ENCODE measurements at places on chromosomes 2 and 18. TPM values are rescaled to one million over a fixed set of nuclear protein-coding genes. Genes with fewer than 3 reads are reported as not detected.
A peak's percentile ranks its signal among the peaks of the same experiment; 100 is the strongest.

The IL1R2 gene
- 0.67 TPM for polyA plus RNA-seq

The SLC30A3 gene
- polyA plus RNA-seq, result 0.57 TPM

The ERICH2 gene
- 0.69 TPM for polyA plus RNA-seq

The MROH2A gene
- 0.16 TPM for polyA plus RNA-seq

The CYTIP gene
- polyA plus RNA-seq, result 20.4 TPM

The AMER3 gene
- polyA plus RNA-seq, result 1.3 TPM

DNA sequence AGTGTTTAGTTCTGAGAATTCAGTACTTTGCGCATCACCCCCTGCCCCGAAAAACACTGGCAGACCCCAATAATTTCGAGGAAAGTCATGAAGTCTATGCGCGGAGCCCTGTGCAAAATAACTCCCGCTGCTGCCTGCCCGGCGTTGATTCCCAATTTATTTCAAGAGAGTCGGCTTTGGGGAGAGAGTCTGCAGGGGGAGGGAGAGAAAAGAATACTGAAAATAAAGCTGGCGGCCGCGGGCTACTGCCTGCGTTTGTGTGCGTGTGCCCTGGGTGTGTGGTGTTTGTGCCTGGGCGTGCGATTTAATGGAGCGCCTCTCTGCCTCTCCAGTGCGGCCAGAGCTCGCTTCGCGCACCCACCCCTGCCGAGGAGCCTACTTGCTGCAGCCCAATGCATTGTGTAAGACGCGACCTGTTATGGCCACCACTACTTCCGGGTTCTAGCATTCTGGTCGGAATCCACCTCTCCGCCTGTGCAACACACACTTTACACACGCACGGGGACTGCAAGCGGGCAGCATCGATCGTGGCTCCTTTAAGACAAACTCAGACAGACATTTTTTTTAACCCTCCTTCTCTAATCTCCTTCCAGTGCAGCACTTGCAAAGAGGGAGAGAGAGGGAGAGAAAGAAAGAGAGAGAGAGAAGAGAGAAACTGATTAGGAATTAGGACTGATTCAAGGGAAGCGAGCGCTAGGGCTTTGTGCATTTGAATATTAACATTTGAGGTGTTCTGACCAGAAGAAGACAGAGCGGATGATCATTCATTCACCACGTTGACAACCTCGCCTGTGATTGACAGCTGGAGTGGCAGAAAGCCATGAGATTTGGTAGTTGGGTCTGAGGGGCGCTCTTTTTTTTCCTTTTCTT, at the start of gene MEIS1:
Gene MEIS1 (plus strand): TSS at position 447 of the 870 bp plus-strand sequence. CDS start 732 bp downstream, outside the sequence.
- peak within 1 kb of the TSS; percentile 66 for H3K4me3 ChIP-seq
- H3K27me3 ChIP-seq, result peaks cover 18% of the 10 kb centered on the region

DNA sequence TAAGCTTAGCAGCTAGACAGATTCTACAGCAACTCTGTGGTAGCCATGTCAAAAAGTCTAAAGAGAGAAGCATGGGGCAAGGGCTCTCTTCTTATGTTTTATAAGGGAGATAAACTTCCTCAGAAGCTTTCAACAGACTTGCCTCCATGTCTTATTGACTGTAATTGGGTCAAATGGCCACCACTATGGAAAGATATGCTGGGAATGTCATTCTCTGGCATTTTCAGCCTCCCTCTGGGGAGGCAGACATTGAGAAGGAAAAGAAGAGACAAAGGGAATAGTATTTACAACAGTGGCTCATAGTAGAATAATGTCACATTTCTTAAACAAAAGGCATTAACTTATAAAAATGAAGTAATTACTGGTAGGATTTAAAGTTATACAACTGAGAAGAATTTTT, 1964.5 kb upstream of the PIK3C3 start:
- H3K4me3 ChIP-seq, result no peak overlapping the region
- no peaks in the 10 kb centered on the region for H3K27me3 ChIP-seq
- H3K4me1 ChIP-seq, result no peaks in the 10 kb centered on the region
- DNase-seq, result no peak
- H3K36me3 ChIP-seq, result no peaks in the 10 kb centered on the region

DNA sequence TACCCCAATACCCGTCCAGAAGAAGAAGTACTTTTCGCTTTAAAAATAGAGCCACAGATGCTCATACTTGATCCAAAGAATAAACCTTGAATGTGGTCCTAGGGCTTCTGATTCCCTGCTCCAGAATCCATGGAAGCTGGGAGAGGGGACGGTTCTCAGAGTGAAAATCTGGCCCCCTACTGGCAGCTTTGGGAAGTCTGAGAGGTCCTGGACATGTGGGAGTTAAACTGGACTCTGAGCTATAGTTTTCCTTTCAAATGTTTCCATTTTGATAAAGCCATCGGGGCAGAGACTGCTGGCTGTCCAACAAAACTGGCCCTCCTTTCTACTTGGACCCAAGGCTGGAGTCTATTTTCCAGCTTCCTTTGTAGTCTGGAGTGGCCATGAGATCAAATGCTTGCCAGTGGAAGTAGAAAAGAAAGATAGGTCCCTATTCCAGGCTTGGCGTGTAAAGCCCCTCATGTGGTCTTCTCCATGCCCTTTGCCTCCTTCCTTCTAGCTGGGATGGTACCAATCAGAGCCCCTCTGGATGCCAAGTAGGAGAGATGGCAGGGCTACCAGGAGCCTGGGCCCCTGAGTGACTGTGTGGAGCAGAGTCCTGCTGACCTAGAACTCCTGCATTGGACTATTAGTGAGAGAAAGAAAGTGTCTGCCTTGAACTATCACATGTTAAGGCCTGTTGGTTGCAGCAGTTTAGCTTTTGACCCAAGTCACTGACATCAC, 37.7 kb upstream of the TBC1D8 start:
- H3K27me3 ChIP-seq, result no peaks in the 10 kb centered on the region
- no peak for DNase-seq
- no peak overlapping the region for H3K27ac ChIP-seq
- H3K4me3 ChIP-seq, result no peak overlapping the region
- H3K36me3 ChIP-seq, result no peaks in the 10 kb centered on the region

- no peak overlapping the region for H3K27ac ChIP-seq
- H3K27me3 ChIP-seq, result no peaks in the 10 kb centered on the region
- no peaks in the 10 kb centered on the region for H3K36me3 ChIP-seq
- H3K4me1 ChIP-seq, result no peaks in the 10 kb centered on the region
Measured at GRCh38 chr2:214069254-214069653, 341.6 kb upstream of the VWC2L start.

DNA sequence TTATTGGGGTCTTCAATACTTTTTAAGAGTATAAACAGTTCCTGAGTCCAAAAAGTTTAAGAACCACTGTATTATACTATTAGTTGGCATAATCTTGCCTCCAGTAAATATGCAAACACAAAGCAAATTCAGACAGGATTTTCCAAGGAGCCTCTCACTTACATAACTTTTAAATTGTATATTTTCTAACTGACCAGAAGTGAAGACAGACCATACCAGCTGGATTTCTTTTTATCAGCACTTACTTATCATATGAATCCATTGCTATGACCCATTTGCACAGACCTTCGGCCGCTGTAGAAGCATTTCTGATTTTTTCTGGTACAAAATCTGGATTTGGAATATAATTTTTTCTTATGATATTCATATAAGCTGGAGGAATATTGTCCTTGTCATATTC, 200.1 kb downstream of the SLC39A10 start:
- H3K27ac ChIP-seq, result no peak overlapping the region
- H3K27me3 ChIP-seq, result no peaks in the 10 kb centered on the region
- DNase-seq, result no peak
- H3K4me3 ChIP-seq, result no peak overlapping the region
- H3K4me1 ChIP-seq, result no peaks in the 10 kb centered on the region

DNA sequence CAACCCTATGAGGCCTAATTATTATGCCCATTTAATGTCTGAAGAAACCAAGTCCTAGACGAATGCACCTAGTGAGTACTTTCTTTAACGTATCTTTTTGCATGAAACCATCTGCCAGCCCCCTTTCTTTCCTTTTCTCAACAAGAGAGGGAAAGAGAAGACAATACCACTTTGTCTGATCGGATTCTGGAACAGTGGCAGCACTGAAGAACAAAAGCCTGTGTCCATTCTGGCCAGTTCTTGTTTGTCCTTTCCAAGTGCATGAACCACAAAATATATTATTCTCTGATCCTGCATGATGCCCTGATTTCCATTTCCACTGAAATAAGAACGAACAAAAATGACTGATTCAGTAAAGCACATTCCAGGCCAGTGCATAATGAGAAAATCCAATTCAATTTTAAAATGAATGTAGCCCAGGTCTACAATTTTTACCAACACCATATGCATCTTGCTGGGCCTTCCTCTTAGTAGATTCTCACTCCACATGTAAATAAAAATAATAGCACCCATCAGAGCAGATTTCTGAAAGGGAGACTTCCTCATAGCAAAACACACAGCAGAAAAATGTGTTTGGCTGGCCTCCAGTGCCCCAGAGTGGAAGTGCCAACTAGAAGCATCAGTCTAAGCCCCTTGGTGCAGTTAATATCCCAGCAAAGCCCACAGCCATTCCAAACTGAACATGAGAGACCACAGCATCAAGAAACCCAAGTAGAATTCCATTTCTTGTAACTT, 422.6 kb upstream of the ID2 start:
- no peak overlapping the region for H3K27ac ChIP-seq
- H3K36me3 ChIP-seq, result no peaks in the 10 kb centered on the region
- H3K4me1 ChIP-seq, result peaks cover 6% of the 10 kb centered on the region
